ENCODE measurements at places on chromosomes 6 and 20. TPM values are rescaled to one million over a fixed set of nuclear protein-coding genes. Genes with fewer than 3 reads are reported as not detected.

Gene GSTA5
- not detected for polyA plus RNA-seq

Gene NAA20
- 126 TPM for polyA plus RNA-seq

DNA sequence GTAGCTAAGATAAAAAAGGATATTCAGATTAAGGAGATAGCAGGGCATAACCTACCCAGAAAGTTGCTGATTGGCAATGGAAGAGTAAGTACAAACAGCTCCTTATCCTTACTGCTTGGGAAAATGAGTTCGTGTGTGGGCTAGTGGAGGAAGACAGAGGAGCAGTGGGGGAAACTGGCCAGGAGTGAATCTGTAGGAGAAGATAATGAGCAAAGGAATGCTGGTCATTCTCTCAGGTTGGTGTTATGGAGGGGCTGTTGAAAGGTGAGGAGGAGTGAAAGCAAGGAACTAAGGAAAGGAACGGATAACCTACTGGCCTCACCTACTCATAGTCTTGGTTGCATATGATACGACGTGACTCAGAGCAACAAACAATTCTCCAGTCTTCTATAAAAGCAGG lies 7.3 kb upstream of the GJB7 start:
- H3K36me3 ChIP-seq, result no peaks in the 10 kb centered on the region
- H3K27ac ChIP-seq, result no peak overlapping the region
- H3K4me1 ChIP-seq, result no peaks in the 10 kb centered on the region
- DNase-seq, result no peak
- no peak overlapping the region for H3K4me3 ChIP-seq

DNA sequence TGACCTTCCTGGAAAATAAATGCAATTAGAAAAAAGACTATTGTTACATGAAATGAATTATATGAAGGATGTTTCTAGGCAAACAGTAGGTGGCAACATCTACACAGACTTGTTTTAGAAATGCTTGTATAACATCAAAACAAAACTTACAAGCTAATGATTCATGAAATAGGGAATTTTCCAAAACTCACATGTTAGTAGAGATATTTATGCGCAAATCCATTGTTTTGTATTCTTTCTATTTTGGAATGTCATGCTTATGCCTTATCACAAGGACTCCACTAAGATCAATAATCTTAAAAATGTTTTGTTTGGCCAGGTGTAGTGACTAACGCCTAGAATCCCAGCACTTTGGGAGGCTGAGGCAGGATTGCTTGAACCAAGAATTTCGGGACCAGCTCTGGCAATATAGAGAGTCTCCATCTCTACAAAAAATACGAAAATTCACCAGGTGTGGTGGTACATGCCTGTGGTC lies 32.3 kb upstream of the LGSN start:
- peaks cover 16% of the 10 kb centered on the region for H3K4me1 ChIP-seq
- H3K4me3 ChIP-seq, result no peak overlapping the region
- H3K27ac ChIP-seq, result no peak overlapping the region
- no peak for DNase-seq
- no peaks in the 10 kb centered on the region for H3K36me3 ChIP-seq

DNA sequence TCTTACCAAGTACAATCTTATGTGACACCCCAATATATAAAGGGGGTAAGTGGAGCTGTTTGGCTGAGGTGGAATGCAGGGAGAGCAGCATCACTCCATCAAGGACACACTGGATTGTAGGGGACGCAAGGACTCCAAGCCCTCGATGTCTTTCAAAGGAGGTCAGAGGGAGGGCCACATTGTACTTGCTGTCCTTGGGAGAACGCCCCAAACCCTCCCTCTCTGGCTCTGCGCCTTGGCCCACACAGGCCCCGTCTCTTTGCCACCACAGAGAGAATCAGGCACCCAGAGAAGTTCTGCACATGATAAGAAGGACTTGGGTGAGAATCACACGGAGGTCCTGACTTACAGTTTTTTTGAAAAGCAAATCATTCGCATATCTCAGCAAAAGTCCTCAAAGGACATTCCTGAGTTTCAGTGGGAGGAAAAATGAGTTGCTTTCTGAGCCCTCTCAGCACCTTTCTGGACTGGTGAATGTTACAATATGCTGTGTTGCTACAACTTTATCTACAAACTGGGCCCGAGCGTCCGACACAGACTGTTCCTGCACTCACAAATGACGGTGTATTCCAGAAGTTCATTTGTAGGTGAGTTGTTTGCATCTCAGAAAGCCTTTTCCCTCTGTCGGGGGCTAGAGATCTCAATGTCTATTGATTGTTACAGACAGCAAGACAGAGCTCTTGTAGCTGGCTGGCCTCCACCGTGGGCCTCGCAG lies 92.5 kb upstream of the AKAP12 start:
- H3K27ac ChIP-seq, result no peak overlapping the region
- no peak overlapping the region for H3K4me3 ChIP-seq
- H3K36me3 ChIP-seq, result no peaks in the 10 kb centered on the region
- no peaks in the 10 kb centered on the region for H3K27me3 ChIP-seq
- no peak for DNase-seq

- H3K4me1 ChIP-seq, result peaks cover under 1% of the 10 kb centered on the region
- no peak overlapping the region for H3K4me3 ChIP-seq
- no peak for DNase-seq
- no peak overlapping the region for H3K27ac ChIP-seq
Observed at GRCh38 chr6:122393351-122393896, 6.0 kb upstream of the HSF2 start.

DNA sequence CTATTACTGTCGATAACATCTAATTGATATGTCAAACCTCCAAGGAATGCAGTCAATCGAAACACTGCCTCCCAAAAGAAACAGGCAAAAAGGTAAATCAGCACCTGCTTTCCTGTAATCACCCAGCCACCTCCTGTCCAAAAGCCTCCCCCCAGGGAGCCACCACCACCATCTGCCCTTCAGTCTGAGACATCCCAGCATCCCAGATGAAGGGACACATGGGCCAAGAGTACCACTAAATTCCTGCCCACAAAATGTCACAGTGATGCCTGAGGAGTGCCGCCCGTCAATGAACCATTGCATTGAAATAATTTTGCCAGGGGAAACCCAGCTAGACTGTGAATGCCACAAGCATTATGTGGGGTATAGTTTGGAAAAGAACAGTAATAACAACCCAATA lies 401.7 kb downstream of the ZFAND3 start:
- peaks cover 9% of the 10 kb centered on the region for H3K4me1 ChIP-seq
- no peak overlapping the region for H3K27ac ChIP-seq
- no peaks in the 10 kb centered on the region for H3K27me3 ChIP-seq
- DNase-seq, result no peak
- H3K4me3 ChIP-seq, result no peak overlapping the region

DNA sequence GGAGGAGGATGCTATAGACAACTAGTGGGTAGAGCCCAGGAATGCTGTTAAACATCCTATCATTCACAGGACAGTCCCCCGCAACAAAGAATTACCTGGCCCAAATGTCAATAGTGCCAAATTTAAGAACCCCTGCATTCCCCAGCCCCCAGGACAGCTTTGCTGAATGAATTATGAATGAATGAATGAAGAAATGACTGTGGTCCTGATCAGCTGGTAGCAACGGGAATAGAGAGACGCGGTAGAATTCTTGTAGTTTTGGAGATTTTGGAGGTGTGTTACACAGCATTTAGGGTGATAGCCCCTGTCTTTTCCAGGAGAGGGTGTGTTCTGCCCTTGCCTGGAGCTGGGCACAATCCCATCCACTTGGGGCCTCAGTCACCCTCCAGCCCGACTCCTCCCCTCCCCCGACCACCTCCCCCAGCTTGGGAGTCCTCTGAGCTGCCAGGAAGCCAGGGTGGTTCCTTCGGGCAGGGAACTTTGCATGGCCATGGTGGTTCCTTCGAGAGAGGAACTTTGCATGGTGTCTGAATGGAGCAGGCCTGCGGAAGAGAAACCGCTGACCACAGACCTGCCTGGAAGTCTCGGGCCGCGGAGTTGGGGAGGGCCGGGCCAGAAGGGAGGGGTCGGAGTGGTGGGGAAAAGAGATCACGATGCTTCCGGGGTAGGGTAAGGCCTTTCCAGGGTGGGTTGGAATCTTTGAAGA lies 1.0 kb upstream of the HCK start:
- no peak overlapping the region for H3K4me3 ChIP-seq
- peaks cover 40% of the 10 kb centered on the region for H3K27me3 ChIP-seq
- no peak overlapping the region for H3K27ac ChIP-seq
- no peaks in the 10 kb centered on the region for H3K4me1 ChIP-seq
- no peaks in the 10 kb centered on the region for H3K36me3 ChIP-seq
- no peak for DNase-seq

DNA sequence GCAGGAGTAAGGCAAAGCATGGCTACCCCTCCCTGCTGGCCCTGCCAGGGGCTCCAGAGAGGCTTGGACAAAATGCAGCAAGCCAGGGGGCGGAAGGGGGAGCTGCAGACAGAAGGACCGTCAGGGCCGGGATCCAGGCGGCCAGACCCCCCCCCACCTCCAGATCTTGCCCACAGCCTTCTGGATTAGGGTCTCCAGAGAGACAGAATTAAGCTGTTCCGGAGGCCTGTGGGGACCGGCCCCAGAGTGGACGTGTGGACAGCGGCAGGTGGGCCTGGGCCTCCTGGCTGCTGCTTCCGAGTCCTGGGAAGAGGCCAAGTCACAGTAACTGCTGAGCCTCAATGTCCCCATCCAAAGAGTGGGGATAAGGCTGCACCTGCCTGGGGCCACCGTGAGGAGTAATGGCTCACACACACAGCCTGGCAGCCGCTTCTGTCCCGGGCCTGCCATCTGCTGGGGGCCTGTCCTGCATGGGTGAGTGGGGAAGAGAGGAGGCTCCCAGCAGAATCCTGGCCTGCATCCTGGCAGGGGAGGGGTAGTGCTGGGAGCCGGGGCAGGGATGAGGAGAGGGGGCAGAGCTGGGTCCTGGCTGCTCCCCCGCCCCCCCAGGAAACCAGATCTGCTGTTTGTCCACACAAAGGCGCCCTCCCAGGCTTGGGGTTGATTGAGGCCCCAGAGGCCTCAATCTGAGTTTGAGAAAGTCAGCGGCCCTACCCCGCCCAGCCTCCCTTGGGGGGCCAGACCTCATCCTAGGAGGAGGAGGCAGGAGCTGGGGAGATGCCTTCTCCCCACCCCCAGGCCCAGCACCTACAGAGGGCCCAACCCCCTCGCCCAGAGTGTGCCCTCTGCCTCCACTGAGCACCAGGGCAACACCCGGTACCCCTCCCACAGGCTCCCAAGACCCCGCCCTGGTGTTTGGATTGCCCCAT lies 3.9 kb downstream of the LAMA5 start:
- H3K4me1 ChIP-seq, result peaks cover 69% of the 10 kb centered on the region
- no peak for DNase-seq
- no peak overlapping the region for H3K4me3 ChIP-seq
- peaks cover 15% of the 10 kb centered on the region for H3K36me3 ChIP-seq

DNA sequence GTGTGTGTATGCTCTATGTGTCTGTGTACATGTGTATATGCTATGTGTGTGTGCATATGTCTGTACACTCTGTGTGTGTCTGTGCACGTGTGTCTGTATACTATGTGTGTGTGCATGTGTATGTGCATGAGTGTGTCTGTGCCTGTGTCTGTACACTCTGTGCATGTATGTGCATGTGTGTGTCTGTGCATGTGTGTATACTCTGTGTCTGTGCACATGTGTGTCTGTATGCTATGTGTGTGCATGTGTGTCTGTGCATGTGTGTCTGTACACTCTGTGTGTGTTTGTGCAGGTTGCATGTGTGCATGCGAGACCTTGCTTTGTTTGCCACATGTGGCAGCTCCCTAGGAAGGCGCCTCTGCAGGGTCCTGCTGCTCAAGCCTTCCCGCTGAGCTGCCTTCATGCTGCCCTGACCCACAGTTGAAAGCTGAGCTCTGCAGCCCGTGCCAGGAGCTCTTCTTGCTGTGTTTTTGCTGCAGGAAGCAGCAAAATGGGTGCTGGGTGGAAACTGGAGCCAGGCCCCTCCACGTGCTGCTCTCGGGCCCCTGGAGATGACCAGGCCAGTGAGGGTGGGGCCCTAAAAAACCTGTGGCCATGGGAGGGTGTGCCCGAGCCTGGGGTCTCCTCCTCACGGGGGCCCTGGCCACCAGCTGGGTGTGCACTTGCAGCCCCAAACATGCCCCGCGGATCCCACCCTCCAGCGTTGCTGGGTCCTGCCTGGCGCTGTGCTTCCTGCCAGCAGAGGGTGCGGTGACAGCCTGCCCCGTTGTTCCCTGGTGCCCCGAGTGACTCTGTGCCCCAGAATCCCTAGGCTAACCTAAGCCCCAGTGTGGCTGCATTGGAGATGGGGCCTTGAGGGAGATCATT lies 109.1 kb downstream of the DACT2 start:
- no peaks in the 10 kb centered on the region for H3K4me1 ChIP-seq
- H3K36me3 ChIP-seq, result no peaks in the 10 kb centered on the region
- no peak overlapping the region for H3K27ac ChIP-seq
- no peak overlapping the region for H3K4me3 ChIP-seq
- H3K27me3 ChIP-seq, result no peaks in the 10 kb centered on the region
- DNase-seq, result no peak

DNA sequence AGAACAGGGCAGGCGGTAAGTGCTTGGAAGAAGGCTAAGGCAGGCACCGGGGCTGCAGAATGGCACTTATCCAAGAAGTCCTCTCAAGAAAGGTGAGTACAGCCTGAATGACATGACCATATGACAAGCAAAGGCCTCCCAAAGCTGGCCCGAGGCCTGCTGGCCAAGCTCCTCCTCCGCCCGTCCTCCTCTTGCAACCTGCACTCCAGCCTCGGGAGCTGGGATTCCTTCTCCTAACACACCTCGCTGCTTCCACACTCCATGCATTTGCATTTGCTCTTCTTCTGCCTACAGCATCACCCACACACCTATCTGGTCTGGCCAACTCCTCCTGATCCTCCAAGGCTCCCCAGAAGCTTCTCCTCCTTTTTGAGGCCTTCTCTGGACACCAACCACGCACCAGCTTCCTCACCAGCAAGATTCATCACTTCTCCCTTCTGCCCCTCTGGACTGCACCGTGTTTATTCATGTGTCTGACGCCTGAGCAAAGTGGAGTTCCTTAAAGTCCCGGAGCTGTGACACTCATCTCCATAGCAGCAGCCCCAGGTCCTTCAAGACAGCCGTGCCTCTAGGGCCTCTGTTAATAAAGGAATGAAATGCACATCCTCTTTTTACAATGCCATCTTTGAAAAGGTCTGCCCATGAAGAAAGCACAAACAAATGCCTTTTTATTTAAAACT lies 32.3 kb downstream of the CNKSR3 start:
- no peak for DNase-seq
- H3K27me3 ChIP-seq, result no peaks in the 10 kb centered on the region
- no peak overlapping the region for H3K4me3 ChIP-seq

DNA sequence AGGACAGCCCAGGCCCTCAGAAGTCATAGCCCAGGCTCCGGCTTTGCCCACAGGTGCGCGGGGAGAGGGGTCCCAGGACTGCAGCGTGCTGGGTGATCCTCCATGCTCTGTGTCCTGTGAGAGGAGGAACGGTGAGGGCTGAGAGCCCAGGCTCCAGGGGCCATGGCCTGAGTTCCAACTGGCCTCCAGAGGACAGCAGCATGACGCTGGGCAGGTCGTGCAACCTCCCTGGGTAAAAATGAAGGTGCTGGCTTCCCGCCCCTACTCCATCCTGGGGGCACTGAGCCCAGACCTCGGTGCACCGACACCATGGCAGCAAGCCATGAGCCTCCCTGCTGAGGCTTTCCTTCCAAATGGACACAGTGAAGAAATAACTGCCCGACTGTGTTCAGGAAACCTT lies 305.4 kb downstream of the TAF4 start:
- H3K27ac ChIP-seq, result no peak overlapping the region
- H3K4me1 ChIP-seq, result peaks cover 2% of the 10 kb centered on the region
- no peaks in the 10 kb centered on the region for H3K36me3 ChIP-seq
- DNase-seq, result no peak
- peaks cover 14% of the 10 kb centered on the region for H3K27me3 ChIP-seq

GRCh38 chr20:37317994-37318640 lies 27.8 kb upstream of the SRC start:
- H3K4me3 ChIP-seq, result no peak overlapping the region
- peaks cover 16% of the 10 kb centered on the region for H3K36me3 ChIP-seq
- H3K27ac ChIP-seq, result no peak overlapping the region
- H3K27me3 ChIP-seq, result no peaks in the 10 kb centered on the region
